NCI-H1930 (cell line): ENCODE measurements at places on chromosomes 3 and 15.

- DNase-seq = no peak
Measured at GRCh38 chr3:13217736-13218540, 144.7 kb upstream of the IQSEC1 start.

GRCh38 chr3:61724183-61724582, 162.8 kb downstream of the PTPRG start:
- no peak for DNase-seq

DNA sequence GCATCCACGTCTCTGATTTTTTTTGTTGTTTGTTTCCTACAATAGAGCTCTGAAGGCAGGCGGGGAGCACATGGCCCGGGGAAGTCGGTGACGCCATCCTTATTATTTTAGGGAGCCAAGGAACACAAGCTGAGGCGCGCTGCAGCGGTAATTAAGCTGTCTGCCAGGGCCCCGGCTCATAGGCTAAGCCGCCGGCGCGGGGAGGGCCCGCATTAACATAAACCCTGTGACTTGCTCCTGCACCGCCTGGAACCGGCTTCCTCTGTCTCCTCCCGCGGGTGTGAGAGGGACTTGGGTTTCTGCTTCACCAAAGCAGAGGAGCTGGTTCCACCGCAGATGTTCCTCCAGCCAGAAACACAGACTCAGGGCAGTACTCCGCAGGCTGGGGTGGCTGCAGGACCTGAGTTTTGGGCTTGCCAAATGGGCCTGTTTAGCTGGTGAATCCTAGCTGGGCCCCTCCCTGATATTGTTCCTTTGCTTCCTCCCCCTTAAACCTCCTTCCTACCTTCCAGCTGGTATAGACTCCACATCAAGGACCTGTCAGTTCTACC, 25.3 kb downstream of the ANP32A start:
- DNase-seq = no peak

DNA sequence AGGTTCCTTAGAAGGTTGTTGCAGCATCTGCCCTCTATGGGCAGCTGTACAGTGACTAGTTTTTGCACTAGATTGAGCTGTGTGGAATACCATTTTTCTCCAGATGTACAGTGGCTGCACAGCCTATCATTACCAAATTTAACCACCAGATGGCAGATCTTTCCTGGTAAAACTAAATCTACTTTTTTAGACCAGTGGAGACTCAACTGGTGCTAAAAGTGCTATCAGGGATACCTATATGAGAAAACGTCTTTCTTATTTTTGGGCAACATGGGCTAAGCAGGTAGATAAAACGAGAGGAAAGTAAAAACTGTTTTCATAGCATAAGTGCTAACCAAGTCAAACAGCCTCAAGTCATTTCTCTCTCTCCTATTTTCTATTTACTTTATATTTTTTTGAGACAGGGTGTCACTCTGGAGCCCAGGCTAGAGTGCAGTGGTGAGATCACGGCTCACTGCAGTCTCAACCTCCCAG, 21.2 kb downstream of the IGSF10 start:
- DNase-seq = peak; percentile 28

GRCh38 chr3:94626573-94626972, 563.7 kb downstream of the NSUN3 start:
- no peak for DNase-seq

GRCh38 chr3:191461113-191461595, at the start of gene PYDC2:
TSS of gene PYDC2 (plus strand) at chr3:191461163. CDS start at chr3:191461163, 0 bp downstream.
- no peak for DNase-seq
